Activated T-helper 1 cell treated with anti-CD3 and anti-CD28 coated beads, Interleukin-2, amount 50 U/mL, for 16 hours (primary cell): ENCODE measurements at places on chromosomes 1 and 21.

GRCh38 chr1:30187413-30188023 is 535.9 kb downstream of the MATN1 start:
- DNase-seq, result no peak

DNA sequence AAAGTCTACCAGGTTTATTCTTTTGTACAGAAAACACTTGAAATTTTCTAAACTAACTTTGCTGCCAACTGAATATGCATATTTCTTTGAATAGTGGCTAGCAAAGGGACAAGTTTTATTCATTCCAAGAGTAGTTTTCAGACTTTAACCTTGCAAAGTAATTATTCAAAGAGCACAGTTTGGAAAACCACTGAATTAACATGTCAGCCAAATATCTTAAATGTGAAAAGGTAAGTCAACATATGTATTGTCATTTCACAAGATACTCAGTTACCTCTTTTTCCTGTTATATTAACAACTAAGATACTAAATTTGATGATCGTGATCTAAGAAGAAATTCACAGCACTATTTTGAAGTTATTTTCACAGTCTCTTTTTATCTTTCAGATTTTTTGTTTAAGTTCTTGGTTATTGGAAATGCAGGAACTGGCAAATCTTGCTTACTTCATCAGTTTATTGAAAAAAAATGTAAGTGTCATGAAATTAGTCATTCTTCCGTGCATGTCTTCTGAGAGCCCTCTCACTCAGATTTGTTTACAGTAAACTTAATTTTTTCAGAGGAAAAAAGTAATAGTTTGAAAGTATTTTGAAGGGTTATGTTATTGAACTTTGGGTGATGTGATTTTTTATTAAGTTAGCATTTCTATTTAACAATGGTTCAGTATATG is 15.3 kb downstream of the RAB4A start:
- no peak for DNase-seq

GRCh38 chr1:92985101-92985500 is 23.8 kb upstream of the DIPK1A start:
- DNase-seq, result no peak

DNA sequence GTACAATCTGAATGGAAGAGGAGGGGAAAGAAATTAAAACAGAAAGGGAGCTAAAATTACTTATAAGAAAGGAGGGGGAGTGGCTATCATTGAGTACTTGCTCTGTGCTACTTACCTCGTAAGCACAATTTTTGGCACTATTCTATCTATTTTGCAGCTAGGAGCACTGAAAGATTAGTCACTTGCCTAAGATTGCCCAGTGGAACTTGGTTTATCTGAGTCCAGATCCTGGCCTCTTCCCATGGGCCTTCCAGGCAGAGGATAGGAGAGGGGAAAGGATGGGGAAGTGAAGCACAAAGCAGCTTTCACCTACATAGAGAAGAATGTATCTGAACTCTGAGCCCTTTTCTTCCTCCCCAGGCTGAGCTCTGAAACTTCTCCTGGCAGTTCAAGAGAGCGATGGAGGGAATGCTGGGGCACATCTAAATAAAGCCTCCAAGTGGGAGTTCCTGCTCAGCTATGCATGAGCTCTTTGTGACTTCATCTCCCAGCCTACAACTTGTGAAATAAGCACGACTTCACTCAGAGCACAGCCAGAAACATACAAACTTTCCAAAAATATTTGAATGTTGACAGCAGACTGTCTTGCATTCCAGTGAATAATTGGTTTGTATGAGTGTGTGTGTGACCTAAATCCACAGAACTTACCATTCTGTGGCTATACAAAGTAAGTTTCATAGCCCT is 29.4 kb downstream of the HMGB4 start:
- no peak for DNase-seq
